ENCODE measurements at places on chromosomes 1 and 21.

GRCh38 chr1:155977690-155978324 lies 540 bp downstream of the ARHGEF2 start:
- peak; percentile 76 for DNase-seq

DNA sequence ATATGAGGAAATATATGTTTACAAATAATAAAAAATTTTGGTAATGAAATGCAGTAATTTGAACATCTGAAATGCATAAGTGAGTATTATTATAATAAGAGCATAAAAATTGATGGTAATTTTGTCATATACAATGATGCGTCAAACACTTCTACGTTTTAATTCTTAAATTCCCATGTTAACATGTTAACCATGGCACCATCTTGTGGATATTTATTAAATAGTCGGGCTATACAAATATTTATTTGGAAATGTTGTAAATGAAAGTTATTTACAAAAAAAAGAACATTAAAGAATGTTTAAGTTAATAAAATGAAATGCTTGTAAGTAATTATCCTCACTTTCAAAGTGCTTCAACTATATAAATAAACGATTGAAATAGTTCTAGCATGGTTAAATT lies 57.2 kb upstream of the C1orf185 start:
- DNase-seq: no peak

DNA sequence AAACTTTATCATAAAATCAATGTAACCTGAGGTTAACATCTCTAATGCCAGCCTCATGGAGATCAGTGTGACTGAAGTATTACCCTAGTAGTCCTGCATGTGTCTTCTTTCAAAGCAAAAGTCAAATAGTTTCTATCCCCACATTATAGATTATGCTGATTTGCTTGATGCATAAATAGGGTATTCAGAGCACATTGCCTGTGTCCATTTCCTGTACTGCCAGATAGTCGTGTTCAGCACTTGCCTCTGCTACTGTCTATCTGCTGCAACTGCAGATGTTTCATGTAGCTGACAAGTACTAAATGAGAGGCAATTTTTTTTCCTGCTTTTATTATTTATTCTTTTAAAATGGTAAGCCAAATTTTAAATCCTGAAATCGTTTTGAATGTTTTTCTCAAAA lies 348.7 kb downstream of the CHRM3 start:
- DNase-seq: no peak

DNA sequence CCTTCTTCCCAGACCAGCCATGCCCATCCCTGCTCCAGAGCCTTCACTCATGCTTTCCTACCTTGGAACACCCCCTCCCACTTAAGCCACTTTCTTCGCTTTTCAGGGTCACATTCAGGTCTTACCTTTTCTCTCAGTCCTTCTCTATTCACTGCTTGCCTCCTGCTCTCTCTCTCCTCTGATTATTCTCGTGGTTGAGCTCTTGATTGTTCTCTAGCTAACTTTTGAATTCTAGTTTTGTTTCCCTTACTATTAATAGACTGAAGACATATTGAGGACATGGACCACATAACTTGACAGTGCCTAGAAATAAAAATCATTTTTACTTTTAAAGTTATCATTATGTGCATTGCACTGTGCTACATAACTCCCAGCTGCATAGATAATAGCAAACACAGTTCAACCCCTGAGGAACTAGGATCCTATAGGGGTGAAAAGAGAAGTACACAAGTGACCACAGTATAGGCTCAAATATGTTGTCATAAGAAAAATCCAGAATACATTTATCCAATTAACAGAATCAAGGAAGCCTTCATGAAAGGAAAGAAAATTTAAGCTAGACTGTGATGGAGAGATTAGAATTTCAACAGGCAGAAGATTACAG lies 21.5 kb downstream of the INSL5 start:
- DNase-seq: no peak

DNA sequence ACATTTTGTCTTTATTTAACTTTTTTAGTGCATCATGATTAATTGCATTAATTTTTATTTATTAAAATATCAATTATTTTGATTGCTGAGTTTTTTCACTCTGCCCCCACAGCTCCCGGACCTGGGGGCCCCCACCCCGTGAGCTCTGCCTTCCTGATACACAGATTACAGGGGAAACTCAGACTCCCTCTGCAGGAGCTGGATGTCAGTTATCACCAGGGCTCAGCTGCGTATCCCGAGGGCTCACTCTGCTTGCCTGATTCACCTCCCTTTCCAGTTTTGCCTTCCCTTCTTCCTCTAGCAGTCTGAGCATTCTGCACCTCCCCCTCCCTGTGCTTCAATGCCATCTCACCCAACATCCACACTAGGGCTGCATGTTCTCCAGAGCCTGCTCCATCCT lies 98.2 kb downstream of the ATP1A1 start:
- DNase-seq: no peak

GRCh38 chr1:39571178-39571483 lies 5.5 kb downstream of the PABPC4 start:
- no peak for DNase-seq

DNA sequence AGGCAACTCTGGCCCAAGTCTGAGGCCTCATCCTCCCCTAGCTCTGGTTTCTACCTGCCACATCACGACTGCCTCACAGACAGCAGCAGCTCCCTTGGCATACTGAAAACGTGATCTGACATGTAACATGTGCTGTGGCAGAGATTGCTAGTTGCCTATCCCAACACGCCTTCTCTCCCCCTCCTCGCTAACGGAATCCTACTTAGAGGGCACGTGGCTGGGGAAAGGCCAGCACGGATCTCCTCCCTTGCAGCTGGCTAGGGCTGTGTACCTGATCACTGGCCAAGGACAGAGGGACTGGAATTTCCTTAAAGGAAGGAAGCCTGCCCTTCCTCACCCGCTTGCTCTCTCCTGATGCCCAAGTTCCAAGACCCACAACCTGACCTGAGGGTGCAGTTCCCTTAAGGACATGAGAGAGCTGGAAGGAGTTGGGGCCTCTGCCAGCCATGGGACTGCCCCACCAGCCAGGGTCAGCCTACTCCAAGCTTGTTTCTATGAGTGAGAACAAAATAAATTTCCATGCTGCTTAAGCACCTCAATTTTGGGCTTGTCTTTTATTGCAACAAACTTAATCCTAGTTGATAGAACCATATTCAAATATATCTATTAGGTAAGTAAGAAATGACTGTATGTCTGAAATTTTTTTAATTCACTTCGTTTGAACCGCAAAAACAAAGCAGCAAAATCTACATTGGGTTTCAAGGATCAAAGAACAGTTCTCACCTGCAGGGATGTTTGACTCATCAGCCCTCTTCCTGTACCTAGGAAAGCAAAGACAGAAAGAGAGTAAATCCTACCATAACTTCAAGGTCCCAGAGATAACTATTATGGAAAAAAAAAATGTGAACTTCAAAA lies 7.2 kb downstream of the SETD4 start:
- no peak for DNase-seq

- DNase-seq: no peak
Observed at GRCh38 chr1:14606632-14607031, 8.1 kb downstream of the KAZN start.

All from stimulated activated naive B cell treated with anti-CD40 and anti-IgM and Interleukin-4, amounts not matched to agents 10 μg/mL and 1 μg/mL and 100 μg/mL, for 72 hours (primary cell).